Kidney (tissue), 22 donors: ENCODE measurements at places on chromosomes 2 and 18. TPM values are rescaled to one million over a fixed set of nuclear protein-coding genes. Genes with fewer than 3 reads are reported as not detected.

- DNase-seq = no peak
Observed at GRCh38 chr18:34880882-34881834, 160.1 kb upstream of the MAPRE2 start.

DNA sequence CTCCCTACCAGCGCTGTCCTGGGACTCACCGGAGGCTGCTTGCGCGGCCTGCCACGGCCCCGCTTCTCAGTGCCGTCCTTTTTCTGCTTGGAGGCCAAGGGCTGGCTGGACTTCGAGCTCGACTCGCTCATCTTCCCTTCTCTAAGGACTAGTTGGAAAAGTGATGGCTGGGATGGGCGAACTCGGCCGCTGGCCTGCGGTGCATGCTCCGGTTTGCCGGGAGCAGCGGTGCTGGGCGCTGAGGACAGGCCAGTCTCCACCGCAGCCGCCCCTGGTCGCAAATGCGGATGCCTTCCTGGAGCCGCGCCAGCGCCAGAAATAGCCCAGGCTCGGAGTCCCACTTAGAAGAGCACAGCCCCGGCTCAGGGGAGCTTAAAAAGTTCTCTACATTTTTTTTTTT lies 3.1 kb downstream of the C2orf81 start:
- DNase-seq = no peak

The RNF152 gene
- total RNA-seq = 45.0 TPM

- DNase-seq = no peak
Observed at GRCh38 chr18:42872838-42873237, 242.6 kb downstream of the RIT2 start.

GRCh38 chr2:227933884-227934283 lies 62.5 kb downstream of the DAW1 start:
- DNase-seq = no peak

DNA sequence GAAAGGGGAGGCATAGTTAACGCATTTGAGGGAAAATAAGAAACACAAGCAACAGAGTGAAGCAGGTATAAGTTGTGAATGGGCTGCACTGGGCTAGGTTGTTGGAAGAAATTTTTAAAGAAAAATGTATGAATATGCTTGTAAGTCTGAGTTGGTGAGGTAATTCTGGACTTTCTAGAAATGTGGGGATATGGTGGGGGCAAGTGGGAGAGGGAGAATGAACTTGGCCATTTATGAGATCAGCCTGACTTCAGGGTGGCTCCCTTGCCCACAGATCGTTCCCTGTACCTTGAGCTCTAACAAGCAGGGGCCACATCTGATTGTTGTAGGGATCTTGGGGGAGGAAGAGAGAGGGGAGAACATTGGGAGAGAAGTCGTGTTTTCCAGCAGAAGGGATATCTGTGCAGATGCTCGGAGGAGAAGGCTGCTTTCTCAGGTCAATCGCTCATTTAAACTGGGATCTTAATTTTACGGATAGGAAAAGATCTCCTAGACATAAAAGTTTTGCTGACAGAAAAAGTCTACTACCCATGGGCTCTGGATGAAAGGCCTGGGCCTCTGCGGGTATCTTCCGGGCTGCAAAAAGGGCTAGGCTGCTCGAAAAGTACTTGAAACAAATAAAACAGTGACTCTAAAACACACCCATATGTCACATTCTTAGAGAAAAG lies 42.5 kb upstream of the FZD5 start:
- DNase-seq = no peak

DNA sequence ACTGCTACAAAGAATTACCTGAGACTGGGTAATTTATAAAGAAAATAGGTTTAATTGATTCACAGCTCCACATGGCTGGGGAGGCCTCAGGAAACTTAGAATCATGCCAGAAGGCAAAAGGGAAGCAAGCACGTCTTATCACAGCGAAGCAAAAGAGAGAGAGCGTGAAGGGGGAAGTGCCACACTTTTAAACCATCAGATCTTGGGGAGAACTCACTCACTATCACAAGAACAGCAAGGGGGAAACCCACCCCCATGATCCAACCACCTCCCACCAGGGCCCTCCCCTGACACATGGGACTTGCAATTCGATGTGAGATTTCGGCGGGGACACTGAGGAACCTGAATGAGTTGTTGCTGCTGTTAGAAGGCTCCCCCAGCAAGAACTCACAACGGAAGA lies 220.2 kb upstream of the PIEZO2 start:
- no peak for DNase-seq

The BUB1 gene
- total RNA-seq = 1.8 TPM

- DNase-seq = no peak
Observed at GRCh38 chr18:80191264-80191663, 56.0 kb downstream of the PARD6G start.

The TRPM8 gene
- total RNA-seq = 2.5 TPM

The CROCC2 gene
- total RNA-seq = 0.13 TPM

DNA sequence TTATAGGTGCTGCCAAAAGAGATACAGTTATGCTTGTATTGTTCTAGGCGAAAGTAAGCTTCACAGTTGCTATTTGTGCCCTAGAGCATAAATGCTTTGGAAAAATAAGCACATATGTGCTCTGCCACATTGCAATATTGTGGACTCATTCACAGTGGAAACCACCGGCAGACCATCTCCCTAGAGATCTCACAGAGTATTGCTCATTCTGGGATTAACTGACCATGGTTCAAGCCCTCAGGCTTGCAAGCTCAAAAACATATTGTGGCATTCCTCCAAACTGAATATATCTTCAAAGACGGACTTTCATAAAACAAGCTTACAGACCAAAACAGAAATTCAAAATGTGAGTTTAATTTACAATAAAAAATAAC lies 158.2 kb upstream of the CCDC150 start:
- DNase-seq = no peak

GRCh38 chr2:41763141-41763540 lies 284.7 kb upstream of the PKDCC start:
- no peak for DNase-seq

- no peak for DNase-seq
Observed at GRCh38 chr2:109080757-109081156, 48.2 kb upstream of the SH3RF3 start.

The GPD2 gene
- 32.3 TPM for total RNA-seq

- no peak for DNase-seq
Observed at GRCh38 chr18:686339-687111, 25.9 kb downstream of the ENOSF1 start.

DNA sequence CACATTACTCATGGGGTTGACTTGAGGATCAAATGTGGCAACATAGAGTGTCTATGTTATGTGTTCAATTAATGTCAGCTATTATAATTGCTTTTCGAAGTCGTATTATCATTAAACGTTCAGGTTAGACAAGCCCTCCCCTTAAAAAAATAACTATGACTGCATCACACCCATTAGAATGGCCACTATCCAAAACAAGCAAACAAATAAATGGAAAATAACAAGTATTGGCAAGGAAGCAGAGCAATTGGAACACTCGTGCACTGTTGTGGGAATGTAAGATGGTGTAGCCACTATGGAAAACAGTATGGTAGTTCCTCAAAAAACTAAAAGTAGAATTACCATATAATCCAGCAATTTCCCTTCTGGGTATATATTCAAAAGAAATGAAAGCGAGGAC lies 10.0 kb upstream of the CTIF start:
- DNase-seq = no peak

The SERPINB13 gene
- total RNA-seq = not detected

GRCh38 chr18:45733535-45733934 lies 9.6 kb downstream of the SLC14A1 start:
- no peak for DNase-seq

The FIGN gene
- total RNA-seq = 8.0 TPM

GRCh38 chr18:62044490-62045000 lies 142.3 kb downstream of the PIGN start:
- DNase-seq = no peak

The GALNT13 gene
- 0.57 TPM for total RNA-seq

DNA sequence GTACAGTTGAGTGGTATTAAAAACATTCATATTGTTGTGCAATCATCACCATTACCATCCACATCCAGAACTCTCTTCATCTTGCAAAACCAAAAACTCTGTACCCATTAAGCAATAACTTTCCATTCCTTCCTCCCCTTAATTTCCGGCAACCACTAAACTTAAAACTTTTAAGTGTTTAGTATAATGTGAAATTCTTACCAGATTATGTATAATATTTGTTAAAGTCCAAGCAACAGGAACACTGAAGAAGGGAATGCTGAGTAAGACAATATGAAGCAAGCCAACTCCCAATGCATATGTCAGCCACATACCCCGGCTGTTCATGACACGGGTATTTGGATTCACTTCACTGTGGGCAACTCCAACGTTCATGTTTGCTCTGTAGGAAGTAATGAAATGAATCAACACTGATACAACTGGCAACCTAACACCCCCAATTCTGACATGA lies 1.9 kb downstream of the ORMDL1 start:
- no peak for DNase-seq

DNA sequence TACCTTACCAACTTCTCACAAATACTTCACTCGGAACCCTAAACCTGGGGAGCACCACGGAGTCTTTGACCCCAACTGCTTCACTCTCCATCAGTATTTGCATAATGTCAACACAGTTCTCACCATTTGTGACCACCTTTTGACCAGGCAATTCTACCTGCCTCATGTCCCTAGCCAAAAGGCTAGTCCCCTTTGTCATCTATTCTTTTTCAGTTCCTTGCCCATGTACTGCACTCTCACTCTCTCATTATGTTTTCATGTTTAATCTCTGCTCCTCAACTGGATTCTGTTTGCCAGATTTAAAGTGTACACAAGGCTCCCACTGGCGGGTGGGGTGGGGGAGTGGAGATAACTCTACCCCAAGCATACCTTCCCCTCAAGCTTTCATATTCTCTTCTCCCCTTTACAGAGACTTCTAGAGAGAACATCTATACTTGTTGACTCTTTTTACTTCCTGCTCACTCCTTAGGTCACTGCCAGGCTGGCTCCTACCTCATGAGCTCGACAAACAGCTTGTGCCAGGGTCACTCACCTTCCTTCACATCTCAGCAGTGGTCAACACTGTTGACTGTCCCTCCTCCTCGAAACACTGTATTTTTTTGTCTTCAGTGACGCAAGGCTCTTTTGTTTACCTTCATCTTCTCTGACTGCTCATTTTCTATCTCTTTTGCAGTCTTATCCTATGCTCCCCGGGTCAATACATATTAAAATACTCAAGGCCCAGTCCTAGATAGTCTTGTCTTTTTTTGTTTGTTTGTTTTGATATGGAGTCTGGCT lies 88.7 kb upstream of the MAP4K3 start:
- DNase-seq = no peak

The MCM6 gene
- 11.9 TPM for total RNA-seq

- no peak for DNase-seq
Observed at GRCh38 chr2:13536941-13537340, 820.2 kb downstream of the TRIB2 start.

DNA sequence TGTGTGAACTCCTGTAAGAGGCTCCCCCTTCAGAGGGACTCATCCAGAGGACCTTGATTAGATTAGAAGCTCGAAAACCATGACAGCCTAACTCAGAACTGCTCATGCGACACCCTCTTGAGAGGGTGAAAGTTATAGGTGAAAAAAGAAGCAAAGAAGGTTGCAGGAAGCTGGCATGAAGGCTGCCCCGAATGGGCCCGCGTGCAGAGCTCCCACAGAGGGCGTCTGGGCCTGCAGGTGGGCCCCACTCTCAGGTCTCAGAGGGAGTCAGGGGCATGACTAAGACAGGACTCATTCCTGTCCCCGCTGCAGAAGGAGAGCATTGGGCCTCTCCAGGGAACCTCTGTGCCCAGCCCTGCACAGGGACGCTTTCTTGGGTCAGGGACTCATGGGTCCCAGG lies 235.4 kb downstream of the EIPR1 start:
- no peak for DNase-seq

DNA sequence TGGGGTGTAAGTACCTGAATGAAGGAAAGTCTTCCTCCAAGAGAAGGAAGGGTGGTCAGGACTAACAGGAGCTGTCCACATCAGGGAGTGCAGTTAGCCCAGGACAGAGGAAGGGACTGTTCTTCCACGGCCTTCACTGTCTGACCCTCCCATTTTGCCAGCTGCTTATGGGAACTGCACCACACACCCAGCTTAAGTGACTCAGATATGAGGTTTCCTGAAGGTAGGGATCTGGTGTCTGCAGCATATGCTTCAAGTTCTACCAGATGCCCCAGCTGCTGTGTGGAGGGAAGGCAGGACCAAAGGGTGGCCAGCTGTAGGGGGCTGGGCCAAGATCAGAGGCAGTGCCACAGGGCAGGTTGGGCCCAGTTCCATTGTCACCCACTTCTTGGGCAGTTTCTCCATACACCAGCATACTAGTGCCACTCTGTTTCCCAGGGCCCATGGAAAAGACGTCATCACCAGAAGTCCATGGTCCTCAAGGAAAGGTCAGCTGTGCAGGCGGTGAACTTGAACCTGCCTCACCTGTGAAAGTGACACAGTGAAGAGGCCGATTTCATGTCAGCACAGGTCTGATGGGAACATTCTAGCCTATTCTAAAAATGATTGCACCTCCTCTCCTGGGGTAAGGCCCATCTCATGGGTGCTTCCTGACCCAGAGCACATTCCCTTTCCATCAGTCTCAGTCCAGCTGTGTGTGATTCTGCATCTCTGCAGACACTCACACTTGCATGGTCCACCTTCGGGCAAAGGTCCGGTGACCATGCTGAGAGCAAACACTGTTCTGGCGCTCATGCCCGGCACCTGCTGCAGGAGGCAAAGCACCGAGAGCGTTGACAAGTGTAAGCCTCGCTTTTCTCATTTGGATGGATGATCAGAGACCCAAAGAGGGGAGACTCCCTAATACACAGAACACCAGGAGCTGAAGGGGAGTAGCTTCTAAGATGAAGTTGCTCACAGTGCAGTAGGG lies 68.0 kb downstream of the ACAA2 start:
- DNase-seq = no peak

The CFC1 gene
- total RNA-seq = not detected

DNA sequence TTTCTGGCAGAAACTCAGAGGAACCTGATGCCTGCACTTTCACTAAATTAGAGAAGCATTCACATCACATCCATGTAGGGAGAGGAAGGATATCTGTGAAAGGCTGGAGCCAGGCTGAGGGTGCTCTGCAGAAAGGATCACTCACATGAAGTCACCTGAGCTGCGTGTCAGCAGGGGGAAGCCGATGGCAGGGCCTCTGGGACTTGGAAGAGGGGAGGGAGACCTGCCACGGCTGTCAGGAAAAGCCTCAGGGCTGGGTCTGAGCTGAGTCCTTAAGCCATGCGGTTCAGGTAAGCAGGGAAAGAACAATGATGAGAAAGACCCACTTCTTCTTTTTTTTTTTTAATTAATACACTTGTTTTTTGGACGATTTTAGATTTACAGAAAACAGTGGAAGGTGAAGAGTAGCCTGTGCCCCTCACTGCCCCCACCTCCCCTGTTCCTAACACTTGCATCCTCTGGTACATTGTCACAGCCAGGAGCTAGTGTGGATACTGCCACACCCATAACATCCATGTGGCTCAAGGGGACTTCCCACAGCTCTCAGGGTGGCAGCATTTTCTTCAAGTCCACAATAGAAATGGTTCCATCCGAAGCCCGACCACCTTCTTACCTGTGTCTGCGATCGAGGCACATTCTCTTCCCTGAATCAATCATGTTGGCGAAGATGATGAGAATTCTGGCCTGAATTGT lies 156.5 kb upstream of the TPO start:
- DNase-seq = no peak

- no peak for DNase-seq
Observed at GRCh38 chr2:40751981-40752380, 300.1 kb upstream of the SLC8A1 start.
